ENCODE measurements at places on chromosomes 12 and 14.

- no peak for DNase-seq
These were observed 36.9 kb downstream of the ATP2A2 start for GRCh38 chr12:110317911-110318310.

GRCh38 chr12:38367506-38367905 lies 50.9 kb downstream of the ALG10B start:
- DNase-seq: no peak

- no peak for DNase-seq
These were observed 127.0 kb downstream of the TSPAN9 start for GRCh38 chr12:3204143-3204542.

DNA sequence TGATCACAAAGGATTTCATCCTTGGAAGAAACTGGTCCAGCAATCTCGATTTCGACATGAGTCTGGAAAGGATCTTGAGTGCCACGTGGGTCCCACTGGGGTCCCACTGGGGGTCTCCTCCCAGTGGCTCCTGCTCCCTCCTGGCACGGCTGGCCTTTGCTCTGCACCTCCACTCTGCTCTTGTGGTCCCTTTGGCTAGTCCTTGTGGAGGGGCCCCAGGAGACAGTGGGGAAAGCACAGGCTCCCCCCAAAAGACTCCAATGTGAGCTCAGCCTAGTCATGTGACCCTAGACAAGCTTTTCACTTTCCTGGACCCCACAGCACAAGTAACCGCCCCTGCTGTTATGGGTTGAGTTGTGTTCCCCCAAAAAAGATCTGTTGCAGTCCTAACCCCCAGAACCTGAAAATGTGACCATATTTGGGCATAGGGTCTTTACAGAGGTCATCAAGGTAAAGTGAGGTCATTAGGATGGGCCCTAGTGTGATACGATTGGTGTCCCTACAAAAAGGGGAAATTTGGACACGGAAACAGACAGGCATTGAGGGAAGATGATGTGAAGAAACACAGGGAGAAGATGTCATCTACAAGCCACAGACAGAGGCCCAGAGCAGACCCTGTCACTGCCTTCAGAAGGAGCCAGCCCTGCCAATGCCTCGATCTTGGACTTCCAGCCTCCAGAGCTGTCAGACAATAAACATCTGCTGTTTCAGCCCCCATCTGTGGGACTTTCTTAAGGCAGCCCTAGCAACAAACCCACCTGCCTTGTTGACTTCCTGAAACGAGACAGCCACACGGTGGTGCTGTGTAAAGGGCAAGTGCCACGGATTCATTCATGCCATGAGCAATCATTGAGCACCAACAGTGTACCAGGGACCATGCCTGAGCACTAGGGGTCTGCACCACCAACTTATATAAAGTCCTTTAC lies 23.8 kb upstream of the PPP2R5C start:
- DNase-seq: no peak

- DNase-seq: no peak
These were observed 125.3 kb downstream of the FBXL14 start for GRCh38 chr12:1469070-1469469.

DNA sequence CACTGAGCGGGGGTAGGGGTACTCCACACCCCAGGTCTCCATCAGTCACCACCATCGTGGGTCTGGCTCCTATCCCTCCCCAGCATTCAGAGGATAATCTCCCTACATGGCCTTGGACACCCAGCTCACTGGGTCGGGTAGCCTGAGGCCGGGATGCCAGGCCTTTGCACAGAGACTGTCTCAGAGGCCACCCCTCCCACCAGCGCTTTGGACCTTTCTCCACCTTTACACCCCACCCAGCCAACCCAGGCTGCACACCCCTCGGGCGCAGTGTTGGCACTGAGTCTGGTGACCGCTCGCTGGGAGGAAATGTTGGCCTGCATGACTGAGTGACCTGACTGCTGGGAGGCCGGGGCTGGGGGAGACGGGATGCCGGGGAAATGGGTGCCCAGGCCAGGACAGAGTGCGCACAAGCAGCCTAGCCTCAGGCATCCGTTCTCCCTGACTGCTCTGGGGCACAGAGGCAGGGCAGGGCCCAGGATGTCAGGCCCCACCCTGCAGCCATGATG lies 10.6 kb upstream of the LBHD2 start:
- no peak for DNase-seq

GRCh38 chr14:29898470-29898869 lies 29.2 kb downstream of the PRKD1 start:
- no peak for DNase-seq

- DNase-seq: no peak
These were observed 5.5 kb downstream of the KRT80 start for GRCh38 chr12:52186118-52186840.

DNA sequence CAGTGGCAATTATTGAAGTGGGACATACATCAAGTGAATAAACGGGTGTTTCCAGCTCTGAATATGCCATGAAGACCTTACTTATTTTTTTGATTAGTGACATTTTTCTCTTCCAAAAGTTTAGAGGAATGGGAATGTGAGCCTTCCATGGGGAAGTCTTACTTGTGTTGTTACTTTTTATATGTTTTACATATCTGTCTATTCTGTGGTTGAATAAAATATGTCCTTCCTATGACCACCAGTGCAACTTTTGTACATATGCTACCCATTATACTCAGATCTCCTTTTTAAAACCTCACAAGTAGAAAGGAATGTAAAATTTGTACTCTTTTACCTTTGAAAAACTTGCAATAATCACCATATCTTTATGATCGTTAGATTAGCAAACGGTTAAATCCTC lies 132.7 kb downstream of the MSRB3 start:
- DNase-seq: no peak

- DNase-seq: no peak
These were observed 67.0 kb upstream of the CAND1 start for GRCh38 chr12:67202011-67202677.

DNA sequence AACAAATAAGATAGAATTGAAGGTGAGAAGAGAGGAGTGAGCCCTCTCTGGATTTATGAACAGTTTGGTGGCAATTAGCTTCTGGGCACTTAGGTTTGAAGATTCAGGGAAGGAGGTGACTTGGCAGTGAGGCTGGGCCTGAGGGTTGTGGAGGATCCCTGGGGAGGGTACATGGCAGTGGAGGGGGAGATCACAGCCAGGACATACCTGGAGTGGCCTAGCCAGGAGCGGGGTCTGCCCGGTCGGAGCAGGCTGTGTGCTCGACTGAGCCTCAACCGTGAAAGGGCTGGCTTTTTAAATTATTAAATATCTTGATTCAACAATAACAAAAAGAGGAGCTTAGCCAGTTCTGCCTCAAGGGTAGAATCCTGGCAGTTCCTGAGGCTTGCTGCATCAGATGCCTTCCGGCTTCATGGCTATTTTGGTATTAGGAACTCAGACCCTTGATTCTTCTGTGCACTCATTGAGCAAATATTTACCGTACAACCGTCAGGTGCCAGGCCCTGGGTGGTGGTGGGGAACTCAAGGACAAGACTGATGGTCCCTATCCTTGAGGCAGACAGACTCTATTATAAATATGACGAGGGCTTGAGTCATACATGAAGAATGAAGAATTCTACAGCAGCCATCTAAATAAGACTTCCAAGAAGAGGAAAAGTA lies 73.4 kb downstream of the SPTB start:
- DNase-seq: no peak

GRCh38 chr12:120758798-120759590 lies 33.4 kb downstream of the ACADS start:
- DNase-seq: no peak

- no peak for DNase-seq
These were observed 134 bp downstream of the DUSP6 start for GRCh38 chr12:89352242-89352491.

- no peak for DNase-seq
These were observed 586.4 kb downstream of the AACS start for GRCh38 chr12:125651625-125652024.

GRCh38 chr12:81021131-81021748 lies 56.6 kb upstream of the ACSS3 start:
- no peak for DNase-seq

DNA sequence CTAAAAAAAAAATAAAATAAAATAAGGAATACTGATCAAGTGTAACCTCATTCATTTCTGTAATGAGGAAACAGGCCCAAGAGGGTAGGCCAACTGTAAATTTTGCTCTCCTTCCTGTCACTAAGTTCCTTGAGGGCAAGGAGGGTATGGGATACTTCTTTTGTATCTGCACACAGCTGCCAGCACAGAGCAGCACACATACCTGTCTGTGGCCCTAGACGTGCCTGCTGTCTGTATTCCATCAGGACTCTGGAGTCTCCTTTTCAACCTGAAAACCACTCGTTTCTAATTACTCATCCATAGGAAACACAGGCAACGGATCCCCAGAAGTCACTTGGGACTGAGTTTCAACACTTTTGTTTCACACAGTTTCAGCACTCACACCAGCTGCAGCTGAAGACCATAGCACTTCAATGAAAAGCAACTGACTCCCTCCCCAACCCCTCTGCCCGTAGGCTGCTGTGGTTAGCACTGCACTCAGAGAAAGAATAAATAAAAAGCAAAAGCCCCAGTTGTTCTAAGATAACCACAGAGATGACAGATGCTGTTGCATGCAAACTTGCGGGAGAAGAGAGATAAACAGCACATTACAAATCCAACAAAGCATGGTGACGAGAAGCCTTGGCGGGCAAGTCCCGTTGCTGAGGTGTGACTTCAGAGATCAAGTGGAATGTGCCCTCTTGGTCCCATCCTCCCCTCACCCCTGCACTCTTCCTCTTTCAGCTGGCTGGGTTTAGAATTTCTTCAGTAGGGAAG lies 24.9 kb downstream of the CRACR2A start:
- peak; percentile 16 for DNase-seq

DNA sequence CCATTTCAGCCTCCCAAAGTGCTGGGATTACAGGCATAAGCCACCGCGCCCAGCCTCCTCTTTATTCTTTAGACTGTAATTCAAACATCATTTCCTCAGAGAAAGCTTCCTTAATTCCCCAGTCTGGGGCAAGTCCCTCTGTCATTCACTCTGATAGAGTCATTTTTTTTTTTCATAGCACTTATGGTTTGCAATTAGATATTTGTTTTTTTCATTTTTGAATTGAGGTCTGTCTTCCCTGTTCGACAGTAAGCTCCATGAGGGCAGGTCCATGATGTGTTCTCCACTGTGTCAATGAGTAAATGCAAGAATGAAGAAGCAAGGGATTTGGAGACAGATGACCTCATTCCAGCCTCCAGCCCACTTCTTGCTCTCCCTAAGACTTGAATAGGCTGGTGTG lies 12.1 kb downstream of the ASIC1 start:
- no peak for DNase-seq

DNA sequence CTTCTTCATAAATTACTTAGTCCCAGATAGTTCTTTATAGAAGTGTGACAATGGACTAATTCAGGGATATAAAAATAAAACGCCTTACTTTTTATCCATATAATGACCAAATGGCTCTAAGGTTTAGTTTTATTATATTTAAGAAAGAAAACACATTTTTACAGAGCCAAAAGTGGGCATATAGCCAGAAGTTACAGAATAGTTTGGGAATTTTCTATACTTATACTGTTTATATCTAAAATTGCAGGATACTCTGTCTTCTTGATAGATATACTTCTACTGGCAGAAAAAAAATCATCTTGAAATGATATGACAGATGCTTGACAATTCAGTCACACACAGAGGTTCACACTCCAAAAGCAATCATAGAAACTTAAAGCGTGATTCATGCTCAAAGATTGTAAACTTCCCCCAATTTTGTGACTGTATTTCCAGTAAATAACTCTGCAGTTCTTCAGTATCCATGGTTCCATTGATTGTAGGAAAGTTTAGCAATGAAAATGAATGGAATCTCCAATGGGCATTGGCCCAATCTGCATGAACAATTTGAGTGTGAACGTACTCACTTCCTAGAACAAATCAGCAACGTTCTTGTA lies 307.8 kb downstream of the NOVA1 start:
- DNase-seq: no peak

GRCh38 chr12:10404798-10405197 lies 4.8 kb downstream of the KLRC4 start:
- DNase-seq: no peak

DNA sequence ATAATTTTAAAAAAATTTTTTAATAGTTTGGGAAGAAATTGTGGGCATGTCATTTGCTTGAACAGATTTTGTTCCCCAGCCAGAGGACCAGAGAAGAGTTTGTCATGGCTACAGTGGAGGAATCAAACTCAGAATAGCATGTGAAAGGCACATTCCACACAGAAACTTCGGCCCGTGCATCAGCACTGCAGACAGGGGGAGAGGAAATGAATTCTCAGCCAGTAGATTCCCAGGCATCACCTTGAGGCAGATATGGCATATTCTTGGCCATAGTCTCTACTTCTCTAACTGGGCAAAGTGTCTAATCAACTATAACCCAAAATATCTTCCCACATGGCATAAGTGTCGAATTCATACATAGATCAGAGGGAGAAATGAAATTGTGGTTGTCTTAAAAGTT lies 153.3 kb downstream of the PRKCH start:
- DNase-seq: no peak

GRCh38 chr12:80607361-80608135 lies 99.9 kb upstream of the MYF6 start:
- no peak for DNase-seq
